ENCODE measurements at places on chromosomes 4 and X.
A peak's percentile ranks its signal among the peaks of the same experiment; 100 is the strongest.

- peak; percentile 74 for DNase-seq
Observed at GRCh38 chrX:149938881-149939654, 777 bp upstream of the EOLA2 start.

DNA sequence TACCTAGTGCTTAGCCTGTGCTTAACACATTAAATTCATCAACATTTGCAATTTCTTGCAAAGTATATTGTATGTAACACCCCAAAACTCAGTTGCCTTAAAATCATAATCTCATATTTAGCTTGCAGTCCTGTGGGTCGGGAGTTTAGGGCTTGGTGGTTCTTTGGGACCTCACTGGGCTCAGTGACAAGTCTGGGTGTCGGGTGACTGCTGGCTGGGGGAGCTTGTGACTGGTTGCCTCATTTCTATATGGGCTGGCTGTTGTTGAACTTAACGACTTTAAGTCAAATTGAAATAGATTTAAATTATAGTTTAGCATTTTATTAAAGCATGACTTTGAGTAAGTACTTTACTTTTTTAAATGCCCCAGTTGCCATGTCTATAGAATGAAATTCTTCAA lies 401.4 kb upstream of the NR3C2 start:
- no peak for DNase-seq

DNA sequence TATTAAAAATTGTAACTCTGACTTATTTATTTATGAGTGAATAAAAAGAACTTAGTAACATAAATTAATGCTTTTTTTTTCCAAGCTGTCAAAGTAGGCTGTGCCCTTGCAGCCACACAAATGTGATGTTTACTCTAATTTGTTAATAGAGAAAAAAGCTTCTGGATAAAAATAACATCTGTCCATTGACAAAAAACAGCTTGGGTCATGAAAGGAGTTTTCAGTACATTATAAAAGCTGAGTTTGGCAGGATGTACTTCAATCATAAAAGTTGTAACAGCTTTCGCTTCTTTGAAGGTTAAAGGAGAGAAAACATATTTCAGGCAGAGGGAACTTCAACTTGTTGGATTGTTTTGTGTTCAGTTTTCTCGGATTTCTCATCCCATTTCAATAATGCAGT lies 105.6 kb downstream of the SLC4A4 start:
- DNase-seq, result no peak

DNA sequence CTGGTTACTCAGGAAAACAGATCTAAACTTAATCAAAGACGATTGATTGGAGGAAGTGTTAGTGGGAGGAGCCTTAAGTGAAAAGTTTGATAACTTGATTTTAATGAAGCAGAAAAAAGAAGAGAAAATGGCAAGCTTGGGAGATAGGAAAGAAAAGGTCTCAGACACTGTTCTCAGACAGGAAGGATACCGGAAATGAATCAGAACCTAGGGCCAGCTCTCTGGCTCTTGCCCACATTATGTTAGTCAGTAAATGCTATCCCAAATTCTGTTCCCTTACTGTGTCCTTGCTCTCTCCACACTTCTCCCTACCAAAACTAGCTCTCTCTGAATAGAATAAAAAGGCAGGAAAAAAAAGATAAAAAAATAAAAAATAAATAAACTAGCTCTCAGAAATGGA lies 48.6 kb upstream of the TMEM164 start:
- DNase-seq, result no peak

- DNase-seq, result no peak
Observed at GRCh38 chr4:2411786-2412510, 6.5 kb downstream of the ZFYVE28 start.

GRCh38 chrX:40603446-40603845 lies 19.8 kb upstream of the MPC1L start:
- no peak for DNase-seq

DNA sequence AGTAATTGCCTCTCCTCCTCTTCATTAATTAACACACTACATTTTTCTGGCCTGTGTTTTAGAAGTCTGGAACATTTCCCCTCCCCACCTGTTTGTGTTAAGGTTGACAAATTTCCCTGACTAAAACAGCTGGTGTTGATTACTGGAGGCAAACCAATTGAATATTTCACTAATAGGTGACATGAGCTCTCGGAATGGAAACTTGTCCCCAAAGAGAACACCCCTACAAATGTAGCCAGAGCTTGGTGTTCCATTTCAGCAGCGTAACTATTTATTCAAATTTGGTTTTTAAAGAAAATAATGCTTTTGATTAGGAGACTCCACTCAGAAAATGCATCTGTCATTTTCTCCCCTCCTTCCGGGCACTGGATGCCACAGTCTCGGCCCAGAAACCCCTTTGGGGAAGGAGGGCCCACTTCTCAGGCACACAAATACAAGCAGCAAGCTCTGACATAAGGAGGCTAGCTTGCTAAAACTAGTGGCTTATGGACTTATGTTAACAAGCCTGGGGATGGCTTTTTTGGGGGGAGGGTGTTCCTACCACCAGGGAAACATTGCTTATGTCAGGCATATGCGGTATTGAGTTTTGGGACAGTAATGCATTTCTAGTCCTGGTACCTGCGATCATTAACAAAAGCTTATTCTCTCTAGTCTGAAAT lies 2.2 kb downstream of the RNF150 start:
- no peak for DNase-seq

DNA sequence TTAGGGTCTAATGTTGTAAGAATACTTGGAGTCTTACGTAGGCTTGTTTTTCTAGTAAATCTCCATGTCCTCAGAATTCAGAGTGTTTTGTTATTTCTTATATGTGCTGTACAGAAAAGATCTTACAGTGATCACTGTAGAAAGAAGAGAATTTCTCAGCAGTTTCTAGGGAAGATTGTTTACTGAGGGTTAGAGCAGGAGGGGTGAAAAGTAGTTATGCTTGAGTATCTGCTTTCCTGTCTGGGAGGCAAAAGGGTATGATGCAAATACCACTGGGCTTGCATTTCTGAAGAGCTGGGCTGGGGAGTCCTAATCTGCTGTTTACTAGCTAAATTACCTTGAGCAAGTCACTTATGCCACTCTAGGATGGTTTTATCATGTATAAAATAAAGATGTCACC lies 78.2 kb downstream of the BEND4 start:
- no peak for DNase-seq

- no peak for DNase-seq
Observed at GRCh38 chr4:122334828-122335227, 44.0 kb upstream of the ADAD1 start.

GRCh38 chr4:130608121-130608520 lies 1512.2 kb downstream of the C4orf33 start:
- DNase-seq, result no peak

GRCh38 chr4:41185614-41186592 lies 28.4 kb downstream of the APBB2 start:
- DNase-seq, result no peak

DNA sequence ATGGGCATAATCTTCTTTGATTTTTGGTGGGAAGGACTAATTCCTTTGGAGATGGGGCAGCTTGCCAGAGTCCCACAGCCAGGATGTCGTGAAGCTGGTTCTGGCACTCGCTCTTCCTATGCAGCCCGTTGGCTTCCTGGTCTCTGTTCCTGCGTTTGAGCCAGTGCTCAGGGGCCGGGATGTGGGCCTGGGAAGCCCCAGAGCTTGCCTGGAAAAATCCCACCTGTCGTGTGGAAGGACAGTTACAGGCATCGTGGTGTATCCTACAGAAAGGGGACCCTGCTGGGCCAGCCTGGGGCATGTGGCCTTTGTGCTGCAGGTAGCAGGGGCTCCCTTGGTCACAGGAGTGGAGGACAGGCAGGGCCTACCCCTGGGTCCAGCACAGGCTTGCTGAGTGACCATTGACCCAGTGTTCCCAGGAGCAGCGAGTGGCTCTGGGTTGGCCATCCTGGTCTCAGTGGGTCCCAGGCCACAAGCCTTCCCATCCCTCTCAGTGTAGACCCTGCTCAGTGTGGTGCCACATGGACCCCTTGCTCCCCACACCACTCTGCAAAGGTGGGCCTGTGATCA lies 50.2 kb downstream of the ADRA2C start:
- no peak for DNase-seq

GRCh38 chr4:88957570-88957969 lies 99.4 kb downstream of the FAM13A start:
- no peak for DNase-seq

- no peak for DNase-seq
Observed at GRCh38 chr4:38092701-38093100, 132.5 kb downstream of the PTTG2 start.

GRCh38 chrX:94936722-94937121 lies 1262.7 kb downstream of the FAM133A start:
- no peak for DNase-seq

DNA sequence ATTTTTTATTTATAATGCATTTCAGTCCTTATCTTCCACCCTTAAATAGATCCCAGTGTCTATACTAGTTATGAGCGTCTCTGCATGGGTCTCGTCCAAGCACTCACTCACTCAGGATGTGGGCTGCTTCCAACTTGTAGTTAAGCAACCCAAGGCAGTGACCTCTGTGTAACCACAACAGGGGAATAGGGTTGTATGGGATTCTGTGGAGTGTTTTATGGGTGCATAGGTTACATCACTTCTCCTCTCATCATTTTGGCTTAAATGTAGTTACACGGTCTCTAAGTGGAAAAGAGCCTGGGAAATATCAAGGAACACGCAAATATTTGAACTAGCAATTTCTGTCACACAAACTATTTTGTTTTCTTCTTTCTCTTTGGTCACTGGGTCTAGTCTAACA lies 931.0 kb downstream of the STIM2 start:
- no peak for DNase-seq

DNA sequence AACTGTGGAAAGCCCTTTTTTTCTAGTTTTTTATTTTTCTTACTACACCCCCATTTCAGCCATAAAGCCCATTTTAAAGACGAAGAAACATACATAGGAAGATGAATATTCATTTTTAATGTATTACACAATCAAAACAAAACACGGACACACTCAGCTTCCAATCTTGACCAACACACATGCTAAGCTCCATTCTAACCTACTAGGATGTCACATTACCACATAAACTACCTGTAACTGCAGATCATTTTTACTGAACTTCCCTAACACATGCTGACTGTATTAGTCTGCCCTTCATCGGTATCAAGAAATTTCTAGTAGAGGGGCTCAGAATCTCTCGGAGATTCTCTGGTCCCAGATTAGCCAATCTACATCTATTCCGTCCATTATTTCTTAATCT lies 1.8 kb downstream of the CCNI start:
- no peak for DNase-seq

DNA sequence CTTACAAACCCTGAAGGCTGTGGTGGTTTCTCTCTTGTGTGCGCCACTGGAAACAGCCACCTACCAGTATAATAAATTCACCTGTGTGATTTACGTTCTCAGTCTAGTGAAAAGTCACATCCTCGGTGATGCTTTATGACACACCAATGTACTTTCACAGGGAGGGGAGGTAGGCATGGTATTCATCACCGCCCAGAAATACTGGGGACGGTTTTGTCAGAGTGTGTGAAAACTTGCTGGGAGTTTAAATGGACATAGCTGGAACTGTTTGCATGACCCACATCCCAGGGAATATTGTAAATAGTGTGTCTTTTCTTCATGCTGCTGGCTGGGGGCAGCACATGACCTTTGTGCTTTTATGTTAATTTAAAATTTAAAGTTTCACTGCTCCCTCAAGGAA lies 421.8 kb downstream of the MAPK10 start:
- DNase-seq, result no peak

GRCh38 chr4:146155152-146155724 lies 20.3 kb upstream of the LSM6 start:
- DNase-seq, result no peak

DNA sequence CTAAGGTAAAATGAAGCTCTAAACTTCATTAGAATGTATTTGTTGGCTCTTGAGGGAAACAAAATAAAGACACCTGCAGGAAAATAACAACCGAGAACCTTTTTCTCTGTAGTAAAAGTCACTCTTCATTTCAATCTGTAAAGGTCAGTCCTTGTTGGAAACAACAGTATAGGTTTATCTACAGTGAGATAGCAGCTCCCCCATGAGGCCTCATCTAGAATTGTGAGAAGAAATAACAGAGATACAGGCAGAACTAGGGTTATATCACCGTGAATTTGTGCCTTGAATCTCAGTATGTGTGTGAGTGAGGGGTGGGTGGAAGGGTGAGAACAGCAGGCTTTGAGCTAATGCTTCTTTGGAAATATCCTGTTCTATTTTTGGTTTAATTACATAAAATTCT lies 107.8 kb upstream of the FMR1 start:
- DNase-seq, result peak; percentile 2

GRCh38 chrX:1679238-1679637 lies 64.4 kb downstream of the ASMT start:
- DNase-seq, result no peak

GRCh38 chr4:100948911-100949310 lies 398.4 kb downstream of the PPP3CA start:
- DNase-seq, result no peak

- no peak for DNase-seq
Observed at GRCh38 chrX:108130889-108131288, 39.3 kb downstream of the ATG4A start.

Data from LNCaP clone FGC (cell line).